ENCODE measurements at places on chromosomes 2 and 18.

DNA sequence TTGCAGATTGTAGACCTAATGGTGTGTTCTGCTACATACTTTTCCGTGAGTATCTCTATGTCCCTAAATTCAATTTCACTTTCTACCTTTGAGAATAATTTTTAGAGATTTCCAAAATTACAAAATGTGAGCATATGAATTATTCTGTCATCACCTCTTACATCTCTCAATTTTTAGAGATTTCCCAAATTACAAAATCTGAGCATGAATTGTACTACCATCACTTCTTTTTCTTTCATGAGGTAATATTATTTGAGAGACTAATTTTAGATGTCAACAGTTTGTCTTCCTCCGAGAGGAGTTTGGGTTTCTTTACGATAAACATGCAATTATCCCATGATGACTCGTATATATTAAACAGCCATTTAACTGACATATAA lies 32.1 kb downstream of the INSIG2 start:
- no peak for DNase-seq

- no peak for DNase-seq
Observed at GRCh38 chr2:26701596-26701995, 9.1 kb downstream of the KCNK3 start.

DNA sequence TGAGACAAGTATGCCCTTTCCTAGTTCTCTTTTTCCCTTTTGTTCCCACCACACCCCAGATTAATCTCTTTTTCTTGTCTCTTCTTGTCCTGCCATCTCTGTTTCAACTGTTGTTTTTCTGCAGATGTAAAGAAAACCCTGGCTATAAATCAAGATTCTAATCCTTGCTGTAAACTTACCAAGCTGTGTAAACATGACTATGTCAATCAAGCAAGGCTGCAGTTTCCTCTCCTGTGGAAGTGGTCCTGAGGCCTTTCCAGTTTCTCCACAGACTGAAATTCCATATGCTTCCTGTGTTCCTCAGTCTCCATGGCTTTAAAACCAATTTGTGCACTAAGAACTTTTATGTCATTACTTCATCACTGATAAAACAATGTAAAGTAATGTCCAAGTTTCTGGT lies 288.8 kb upstream of the PIK3C3 start:
- no peak for DNase-seq

- DNase-seq, result no peak
Observed at GRCh38 chr2:240255165-240255491, 114.7 kb upstream of the OTOS start.

DNA sequence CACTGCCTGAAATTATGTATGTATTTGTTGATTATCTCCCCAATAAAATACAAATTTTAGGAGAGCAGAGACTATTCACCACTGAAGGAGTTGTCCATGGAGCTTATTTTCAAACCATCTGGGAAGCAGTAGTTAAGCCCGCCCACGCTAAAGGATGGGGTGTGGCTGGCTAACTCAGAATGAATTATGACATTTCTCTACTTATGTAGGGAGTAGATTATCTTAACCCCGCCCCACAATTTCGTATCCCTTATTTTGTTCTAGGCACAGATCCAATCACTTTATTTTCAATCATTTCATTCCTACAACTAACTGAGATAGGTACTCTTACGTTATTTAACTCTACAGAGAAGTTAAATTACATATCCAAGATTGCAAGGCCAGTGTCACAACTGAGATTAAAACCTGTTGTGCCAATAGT lies 1.4 kb upstream of the LAPTM4A start:
- no peak for DNase-seq

- DNase-seq, result no peak
Observed at GRCh38 chr2:144414324-144414845, 105.5 kb downstream of the ZEB2 start.
